Liver (tissue), 10 donors: ENCODE measurements at places on chromosomes 3 and 15.

GRCh38 chr15:60448668-60449360 is 30.1 kb downstream of the ICE2 start:
- DNase-seq: no peak

DNA sequence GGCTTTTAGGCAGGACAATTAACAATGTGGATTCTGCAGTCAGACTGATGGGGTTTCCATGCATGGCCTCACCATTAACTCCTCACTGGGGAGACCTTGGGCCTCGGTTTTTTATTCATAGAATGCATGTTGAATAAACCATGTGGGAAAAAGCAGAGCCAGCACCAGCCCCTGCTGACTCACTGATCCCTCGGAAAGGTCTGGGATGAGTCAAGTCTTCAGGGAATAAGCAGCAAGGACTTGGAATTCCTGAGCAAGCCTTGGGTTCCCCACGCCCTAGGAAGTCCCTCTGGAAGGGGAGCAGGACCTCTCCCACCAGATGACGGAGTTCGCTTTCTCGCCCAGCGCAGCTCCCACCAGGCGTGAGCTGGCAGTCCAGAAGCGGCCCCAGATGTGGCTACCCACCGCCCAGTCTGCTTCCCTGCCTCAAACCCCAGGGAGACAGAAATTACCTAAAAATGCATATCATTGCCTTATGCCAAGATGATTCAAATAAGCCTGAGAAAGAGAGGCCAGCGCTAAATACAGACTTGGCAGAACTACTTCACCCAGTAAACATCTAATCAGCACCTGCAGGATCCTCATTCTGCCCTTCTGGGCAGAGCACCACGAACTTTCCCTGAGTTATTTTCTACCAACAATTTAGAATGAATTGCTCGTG is 45.4 kb downstream of the BTD start:
- no peak for DNase-seq

DNA sequence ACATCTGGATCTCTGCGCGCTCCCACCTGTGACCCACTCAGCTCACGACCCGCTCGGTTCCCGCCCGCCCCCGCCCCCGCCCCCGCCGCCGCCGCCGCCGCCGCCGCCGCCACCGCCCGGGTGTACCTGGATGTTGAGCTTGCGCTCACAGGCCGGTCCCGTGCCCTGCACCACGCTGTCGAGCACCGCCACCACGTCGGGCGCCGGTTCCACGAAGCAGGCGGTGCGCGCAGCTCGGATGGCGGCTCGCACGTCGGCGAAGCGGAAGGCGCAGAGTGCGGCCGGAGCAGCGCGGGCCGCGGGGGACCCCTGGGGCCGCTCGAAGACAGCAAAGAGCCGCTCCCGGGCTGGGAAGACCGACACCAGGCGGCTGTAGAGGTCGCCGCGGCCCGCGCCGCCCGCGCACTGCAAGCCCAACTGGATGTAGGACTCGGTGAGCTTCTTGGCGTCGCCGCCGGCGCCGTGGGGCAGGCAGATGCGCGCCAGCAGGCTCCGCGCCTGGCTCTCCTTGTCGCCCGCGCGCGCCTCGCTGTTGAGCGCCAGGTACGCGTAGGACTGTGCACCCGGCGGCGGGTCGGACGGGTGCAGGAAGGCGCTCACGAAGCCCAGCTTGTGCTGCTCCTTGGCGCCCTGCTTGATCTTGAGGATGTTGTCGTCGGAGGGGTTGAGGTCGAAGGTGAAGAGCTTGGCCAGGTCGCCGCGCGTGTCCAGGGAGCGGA is 1.1 kb downstream of the PLXND1 start:
- no peak for DNase-seq

DNA sequence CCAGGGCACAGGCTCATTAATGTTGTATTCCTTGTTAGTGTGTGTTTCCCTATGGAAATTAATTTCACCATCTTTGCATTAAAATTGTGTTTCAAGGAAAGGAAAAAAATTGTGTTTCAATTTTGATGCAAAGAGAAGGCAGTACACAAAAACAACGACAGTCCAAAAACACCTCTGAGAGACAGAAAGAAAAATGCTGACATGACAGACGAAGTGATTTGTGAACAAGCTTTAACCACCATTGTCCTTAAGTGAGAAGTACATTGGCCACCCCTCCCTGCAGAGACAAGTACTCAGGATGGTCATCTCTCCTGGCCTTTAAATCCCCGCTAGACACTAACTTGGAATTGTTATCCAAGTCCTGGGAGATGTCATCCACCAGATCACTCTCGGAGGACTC is 50.2 kb upstream of the MTMR10 start:
- no peak for DNase-seq

DNA sequence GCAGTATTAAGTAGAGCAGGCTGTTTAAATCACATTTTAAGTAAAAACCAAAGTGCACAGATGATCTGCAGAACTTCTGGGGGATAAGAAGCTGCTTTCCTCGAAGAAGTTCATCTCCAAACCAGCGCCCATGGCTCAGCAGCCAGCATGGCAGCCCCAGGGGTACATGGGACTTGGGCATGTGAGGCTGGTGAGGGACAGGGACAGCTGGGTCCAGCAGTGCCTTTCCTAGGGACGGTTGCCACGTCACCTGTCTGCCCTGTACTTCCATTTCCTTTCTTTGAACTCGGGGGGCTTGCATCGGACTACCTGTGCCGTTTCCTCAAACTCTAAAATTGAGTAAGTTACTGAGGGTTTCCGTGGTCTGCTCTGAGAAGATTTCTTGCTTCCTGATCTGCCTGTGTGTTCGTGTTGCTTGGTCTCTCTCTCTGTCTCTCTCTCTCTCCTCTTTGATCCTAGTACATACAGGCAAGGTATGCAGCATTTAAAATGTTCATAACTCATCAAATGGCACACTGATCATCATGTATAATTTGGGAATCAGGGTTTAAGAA is 67.6 kb downstream of the IGF1R start:
- DNase-seq: no peak

DNA sequence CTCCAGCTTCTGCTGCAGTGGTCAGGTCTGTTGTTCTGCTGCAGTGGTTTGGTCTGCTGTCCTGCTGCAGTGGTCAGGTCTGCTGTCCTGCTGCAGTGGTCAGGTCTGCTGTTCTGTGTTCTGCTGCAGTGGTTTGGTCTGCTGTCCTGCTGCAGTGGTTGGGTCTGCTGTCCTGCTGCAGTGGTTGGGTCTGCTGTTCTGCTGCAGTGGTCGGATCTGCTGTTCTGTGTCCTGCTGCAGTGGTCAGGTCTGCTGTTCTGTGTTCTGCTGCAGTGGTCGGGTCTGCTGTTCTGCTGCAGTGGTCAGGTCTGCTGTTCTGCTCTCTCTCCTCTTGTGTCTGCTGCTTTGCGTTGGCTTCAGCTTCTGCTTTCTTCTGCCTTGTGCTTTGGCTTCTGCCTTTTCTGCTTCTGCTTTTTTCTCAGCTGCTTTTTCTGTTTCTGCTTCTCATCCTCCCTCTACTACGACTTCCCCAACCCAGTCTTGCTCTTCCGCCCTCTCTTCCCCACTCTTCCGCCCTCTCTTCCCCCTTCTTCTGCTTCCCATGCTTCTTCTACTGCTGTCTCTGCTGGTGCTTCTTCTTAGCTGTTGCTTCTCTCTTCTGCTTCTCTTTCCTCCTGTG is 50.7 kb downstream of the FAM43A start:
- no peak for DNase-seq

DNA sequence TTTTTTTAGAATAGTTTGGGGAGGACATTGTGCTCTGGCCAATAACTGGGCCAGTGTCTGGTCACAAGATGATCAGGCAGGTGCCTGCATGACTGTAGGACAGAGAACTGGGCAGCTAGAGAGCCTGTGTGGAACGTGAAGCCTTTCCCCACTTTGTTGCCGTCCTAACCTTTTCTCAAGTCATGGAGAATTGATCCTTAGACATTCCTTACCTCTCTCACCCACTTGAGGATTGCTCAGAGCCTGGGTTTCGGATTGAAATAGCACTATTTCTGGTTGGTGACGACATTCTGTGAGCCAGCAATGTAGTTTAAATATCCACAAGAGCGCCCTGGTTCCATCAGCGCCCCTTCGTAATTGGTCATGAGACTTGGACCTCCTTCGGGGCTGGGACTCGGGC is 138.4 kb downstream of the IGF1R start:
- no peak for DNase-seq
